EL (cell line): ENCODE measurements at places on chromosomes 1 and 21.
A peak's percentile ranks its signal among the peaks of the same experiment; 100 is the strongest.

DNA sequence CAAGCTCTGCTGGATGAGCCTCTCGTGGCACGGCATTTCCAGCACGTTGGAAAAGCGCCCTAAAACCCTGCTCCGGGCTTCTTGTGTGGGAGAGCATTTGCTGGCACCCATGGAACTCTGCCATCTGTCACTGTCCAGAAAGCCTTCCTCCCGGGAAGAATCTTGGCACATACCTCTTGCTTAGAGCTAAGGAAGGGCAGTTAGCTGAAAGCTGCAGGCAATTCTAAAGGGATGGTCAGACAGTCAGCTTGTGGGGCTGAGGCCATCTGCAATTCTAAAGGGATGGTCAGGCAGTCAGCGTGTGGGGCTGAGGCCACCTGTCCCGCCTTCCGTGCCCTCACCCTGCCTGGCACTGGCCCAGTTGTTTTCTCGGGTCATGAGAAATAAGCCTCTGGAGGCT is 139.0 kb upstream of the TMEM51 start:
- no peak for DNase-seq

DNA sequence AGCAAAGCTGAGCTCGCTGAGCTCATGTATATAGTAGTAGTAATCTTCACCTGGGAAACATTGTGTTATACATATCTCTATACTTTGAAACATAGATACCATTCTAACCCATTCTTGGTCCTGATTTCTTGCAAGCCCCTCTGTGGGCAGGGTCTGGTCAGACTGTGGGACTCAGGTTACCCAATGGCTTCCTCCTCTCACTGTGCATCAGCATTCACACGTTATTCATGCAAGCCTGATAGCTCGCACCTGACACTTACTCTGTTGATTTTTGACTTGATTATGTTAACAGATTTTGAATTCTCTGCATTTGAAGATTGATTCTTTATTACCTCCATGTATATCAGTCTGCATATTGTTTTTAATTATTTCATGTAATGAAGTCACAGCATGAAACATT is 1.3 kb downstream of the GBP7 start:
- no peak for DNase-seq

DNA sequence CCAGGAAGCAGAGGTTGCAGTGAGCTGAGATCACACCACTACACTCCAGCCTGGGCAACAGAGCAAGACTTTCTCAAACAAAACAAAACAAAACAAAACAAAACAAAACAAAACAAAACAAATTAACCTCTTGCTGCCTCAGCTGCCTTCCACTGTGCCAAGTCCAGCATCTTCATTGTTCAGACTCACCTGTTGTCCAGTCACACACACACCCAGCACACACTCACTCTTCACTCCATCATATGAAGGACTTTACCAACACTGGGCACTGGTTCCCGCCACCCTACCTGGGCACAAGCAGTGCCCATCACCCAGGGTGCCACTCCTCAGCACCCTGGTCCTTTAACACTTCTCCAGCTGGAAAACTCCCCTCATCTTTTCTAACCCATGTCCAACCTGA is 14.6 kb downstream of the PYCR2 start:
- no peak for DNase-seq

DNA sequence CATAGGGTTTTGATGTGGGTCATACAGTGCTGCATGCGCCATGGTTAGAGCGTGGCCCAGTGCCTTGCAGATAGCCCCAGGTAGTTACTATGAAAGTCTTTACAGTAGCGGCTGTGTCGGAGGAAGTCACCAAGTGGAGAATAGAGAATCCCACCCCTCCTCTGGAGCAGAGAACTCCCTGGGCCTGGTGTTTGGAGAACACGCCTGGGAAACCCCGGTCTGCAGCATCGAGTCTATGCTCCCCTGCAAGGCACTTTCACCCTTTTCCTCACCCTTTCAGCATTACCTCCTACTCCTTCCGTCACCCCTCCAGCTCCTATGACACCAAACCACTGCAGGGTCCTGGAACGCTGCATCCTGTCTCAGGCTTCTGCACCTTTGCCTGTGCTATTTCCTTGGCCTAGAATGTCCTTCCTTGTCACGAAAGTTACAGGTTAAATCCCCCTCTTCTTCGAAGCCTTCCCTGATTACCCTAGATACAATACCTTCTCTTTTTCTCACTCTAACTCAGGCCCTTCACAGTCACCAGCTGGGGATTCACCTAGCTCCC is 2.7 kb upstream of the SLC1A7 start:
- DNase-seq = no peak

- no peak for DNase-seq
Observed at GRCh38 chr21:39010629-39011404, 172.4 kb downstream of the PSMG1 start.

DNA sequence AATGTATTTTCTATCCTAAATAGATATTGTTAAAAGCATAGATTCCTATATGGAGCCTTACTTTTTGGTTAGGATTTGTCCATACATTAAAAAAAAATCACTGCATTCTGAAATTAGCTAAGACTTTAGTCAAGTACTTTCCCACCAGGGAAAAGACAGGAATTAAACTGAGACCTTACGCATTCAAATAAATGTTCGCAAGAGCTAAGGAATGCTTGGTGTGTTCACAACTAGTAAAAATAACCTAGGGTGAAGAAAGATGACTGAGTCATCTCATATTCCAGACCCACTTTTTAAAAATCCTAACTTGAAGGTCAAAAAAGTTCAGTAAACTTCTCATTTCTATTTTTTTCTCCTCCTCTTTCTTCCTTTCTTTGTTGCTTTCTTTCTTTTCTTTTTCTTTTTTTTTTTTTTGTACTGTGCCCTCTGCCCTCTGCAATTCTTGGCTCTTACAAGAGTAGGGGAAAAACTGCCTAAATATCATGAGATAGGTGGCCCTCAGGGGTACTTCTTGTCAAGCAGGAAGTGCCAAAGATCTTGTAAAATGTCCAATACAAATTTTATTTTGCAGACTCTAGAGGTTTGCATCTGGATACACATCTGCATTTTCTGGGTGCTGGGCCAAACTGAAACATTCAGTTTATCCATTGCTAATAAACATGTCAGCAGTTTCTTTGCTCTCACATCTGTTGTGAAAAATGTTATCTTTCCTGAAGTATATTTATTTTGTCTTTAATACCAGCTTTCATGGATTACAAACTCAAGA is 121.4 kb upstream of the GORAB start:
- peak; percentile 79 for DNase-seq

DNA sequence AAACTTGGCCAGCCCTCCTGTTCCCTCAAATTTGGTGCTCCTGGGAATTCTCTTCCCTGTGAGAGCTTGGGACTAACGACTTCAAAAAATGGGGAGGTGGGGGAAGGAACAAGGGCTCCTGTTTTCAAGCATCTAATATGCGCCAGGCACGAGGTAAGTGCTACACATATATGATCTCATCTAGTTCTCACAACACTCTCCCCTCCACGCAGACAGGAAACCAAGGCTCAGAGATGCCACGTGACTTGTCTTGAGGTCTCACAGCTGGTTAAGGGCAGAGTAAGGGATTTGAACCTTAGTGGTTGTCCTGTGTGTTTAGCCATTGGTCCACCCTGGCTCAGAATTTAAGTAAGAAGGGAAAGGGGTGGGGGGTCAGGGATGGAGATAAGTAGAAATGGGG is 125.9 kb downstream of the DMRTB1 start:
- no peak for DNase-seq

DNA sequence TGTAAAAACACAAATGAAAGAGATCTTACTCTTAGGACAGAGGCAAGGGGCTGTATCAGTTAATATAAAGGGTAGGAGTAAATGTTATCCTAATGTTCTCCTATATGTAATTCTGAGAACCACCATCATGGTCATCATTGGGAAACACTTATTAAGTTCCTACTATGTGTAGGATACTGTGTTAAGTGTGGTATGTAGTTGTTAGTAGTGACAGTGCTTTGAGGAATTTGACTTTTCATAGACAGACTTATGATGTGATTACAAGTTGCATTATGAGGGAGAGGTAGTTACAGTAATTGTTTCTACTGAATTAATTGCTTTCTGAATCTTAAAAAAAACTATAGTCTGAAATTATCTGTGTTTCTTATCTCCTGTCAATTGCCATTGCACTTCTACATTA is 51.8 kb upstream of the PGD start:
- no peak for DNase-seq

GRCh38 chr1:47727697-47728085 is 269.5 kb downstream of the TRABD2B start:
- DNase-seq = no peak

DNA sequence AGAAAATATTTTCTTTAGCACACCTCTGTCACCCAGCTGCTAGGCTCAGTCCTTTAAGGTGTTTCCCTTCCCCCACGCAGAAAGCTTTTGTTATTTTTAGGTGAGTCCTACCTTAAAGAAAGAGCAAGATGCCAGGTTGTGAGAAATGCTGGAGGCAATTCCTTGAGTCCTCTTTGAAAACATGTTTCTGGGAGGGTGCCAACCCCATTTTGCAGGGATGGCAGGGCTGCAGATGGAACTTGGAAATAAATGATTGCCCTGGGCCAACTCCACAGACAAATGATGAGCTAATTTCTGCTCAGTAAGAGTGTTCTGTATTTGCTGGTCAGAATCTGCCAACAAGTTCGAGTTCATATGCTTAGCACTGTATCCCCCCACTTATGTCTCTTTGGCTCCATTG is 119.2 kb upstream of the RAB3GAP2 start:
- DNase-seq = no peak

DNA sequence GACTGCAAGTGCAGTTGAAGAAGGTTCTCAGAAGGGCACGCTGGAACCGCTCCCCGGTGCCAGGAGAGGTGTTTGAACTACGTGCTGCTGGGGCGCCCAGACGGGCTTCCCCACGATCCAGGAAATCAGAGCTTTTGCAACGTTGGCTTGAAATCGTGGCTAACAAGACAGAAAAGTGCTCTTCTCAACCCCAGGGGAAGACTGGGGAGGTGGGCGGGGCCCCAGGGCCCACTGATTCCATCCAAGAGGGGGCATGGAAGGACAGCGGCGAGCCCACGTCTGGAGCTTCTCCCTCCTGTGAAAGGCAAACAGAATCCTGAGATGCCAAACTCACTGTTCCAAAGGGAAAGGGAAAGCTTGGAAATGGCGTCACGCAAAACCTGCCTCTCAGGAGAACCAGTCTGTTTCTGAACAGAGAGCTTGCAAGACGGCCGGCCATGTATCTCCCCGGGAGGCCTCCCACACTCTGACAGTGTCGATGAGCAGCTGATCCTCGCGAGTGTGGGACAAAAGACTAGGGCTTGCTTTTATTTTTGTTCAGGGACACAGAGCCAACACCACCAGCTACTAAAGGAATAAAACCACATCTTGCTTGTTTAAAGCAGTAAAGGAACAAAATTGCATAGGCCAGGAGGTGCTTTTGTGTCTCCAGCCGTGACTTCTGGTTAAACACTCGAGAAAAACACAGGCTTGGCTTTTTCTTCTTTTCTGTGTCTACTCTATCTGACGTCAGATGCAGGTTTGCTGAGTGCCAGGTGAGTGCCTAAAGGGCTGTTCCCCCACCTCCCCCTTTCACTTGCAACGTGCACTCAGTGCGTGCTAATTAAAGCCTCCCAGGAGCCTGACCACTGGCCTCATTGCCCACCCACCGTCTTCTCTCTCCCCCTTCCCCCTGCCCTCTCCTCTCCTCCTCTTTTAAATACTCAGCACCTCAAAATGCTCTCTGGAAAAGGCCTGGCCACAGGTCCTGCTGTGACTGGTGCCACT is 41.5 kb downstream of the LRRC3 start:
- DNase-seq = no peak

GRCh38 chr1:226584164-226584563 is 35.6 kb downstream of the STUM start:
- DNase-seq = no peak

DNA sequence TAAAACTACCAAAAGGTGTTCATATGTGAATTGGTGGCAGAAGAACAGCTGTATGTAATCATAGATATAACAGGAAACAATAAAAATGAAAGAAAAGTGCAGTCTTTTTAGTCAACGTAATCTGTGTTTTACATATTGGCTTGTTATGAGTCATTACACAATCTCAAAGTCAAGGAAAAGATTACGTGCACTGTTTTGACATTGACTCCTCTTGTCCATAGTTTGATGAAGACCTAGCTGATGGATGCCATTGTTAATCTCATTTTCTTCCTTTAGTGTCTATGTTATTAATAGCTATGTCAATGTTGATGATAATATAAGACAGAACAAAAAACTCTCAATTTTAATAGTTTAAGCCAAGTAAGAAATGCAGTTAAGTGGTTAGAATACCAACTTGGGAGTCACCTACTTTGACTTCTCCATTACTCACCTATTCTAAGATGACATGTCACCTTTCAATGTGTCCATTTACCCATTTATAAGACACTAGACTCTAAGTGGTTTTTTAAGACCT is 84.5 kb upstream of the SAMSN1 start:
- DNase-seq = no peak

DNA sequence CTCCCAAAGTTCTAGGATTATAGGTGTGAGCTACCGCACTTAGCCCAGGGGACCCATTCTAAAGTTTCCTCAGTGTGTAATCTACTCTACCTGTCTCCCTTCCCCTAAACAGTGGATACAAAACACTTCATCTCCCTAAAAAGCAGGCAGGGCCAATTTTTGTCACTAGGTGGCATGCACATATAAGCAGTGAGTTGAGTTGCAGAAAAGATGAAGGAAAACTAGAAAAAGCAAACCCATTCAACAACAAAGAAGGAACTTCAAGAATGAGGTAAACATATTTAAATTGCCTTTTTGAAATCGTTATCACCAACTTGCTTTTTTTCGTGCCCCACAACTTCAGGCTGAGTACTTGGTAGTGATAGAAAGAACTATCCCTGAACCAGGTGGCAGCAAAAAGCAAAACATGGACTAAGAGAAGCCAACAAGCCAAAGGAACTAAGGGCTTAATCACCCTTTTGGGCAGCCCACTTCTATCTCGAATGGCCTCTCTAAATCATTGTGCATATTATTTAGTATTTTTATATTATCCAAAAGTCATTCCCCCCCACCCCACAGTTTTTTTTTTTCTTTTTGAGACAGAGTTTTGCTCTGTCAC is 19.7 kb upstream of the ALDH9A1 start:
- peak; percentile 66 for DNase-seq

DNA sequence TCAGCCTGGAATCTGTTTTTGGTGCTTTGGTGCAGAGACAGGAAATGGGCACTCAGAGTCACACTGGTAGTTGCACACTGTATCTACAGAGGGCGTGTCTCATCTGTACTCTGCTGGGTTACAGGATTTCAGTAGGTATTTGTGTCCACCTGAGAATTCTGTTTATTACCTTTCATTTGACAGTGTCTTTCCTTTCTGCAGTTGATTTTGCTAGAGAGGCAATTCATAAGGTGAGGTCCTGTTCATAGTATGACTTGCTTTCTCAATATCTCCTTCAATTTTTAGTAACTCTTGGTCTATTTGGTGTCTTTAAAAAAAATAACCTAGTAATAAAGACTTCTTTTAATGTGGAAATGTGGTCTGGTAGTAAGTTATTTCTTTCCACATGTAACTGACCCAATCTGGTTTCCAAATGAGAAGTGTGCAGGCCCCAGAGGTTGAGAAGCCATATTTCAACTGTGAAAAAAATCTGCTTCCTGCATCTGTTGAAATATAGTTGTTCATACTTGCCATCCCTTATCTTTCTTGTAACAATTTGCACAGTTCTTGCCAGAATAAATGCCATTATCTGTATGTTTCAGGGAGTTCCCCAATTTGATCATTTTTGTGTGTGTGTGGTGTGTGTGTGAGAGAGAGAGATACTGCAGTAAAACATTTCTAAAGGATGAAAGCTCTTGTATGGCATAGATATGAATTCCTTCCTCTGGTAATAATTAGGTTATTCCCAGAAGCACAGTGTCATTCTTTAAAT is 78.4 kb upstream of the DNAJC6 start:
- no peak for DNase-seq

GRCh38 chr1:224783006-224783651 is 146.3 kb upstream of the DNAH14 start:
- DNase-seq = no peak
